ENCODE measurements at places on chromosomes 7 and 10.

DNA sequence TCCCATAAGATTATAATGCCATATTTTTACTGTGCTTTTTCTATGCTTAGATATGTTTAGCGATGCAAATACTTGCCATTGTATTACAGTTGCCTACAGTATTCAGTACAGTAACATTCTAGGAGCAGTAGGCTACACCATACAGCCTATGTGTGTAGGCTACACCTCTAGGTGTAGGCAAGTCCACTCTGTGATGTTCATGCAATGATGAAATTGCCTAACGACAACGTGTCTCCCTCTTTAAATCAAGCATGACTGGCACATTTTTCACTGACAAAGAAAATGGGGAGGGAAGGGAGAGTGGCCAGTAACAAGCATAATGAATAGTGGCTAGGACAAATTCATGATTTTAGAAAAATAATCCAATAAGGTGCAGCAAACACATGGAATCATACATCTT, 1.7 kb downstream of the NCAPG2 start:
- DNase-seq, result no peak

DNA sequence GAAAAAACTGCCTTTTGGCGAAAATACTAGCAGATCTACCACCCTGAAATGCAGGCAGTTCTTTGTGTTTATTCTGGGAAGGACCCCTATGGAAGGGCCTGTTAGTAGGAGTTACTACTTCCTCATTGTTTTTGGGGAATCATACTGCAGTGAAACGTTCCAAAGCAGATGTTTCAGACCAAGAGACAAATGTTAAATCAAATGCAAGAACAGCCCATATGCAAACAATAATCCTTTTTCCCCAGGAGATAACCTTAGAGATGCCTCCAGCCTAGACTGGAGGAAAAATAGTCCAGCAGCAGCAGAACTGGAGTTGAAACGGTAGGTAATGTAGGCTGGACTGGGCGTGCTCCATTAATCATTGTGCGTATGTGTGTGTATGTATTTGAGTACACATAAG, 65.9 kb upstream of the VWDE start:
- no peak for DNase-seq

DNA sequence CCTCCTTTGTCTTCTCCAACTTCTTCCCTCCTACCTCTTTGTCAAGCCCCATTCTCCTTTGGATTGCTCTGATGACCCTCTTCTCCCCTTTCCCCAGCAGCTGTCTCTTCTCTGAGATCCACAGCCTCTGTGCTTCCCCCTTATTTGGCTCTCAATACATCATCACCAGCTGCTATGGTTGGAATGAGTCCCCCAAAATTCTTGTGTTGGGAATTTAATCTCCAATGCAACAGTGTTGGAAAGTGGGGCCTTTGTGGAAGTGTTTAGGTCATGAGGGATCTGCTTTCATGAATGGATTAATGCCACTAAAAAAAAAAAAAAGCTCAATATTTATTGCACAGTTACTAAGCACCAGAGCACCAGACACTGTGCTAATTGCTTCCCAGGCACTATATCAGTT, 39.2 kb upstream of the FRMD4A start:
- DNase-seq, result no peak

DNA sequence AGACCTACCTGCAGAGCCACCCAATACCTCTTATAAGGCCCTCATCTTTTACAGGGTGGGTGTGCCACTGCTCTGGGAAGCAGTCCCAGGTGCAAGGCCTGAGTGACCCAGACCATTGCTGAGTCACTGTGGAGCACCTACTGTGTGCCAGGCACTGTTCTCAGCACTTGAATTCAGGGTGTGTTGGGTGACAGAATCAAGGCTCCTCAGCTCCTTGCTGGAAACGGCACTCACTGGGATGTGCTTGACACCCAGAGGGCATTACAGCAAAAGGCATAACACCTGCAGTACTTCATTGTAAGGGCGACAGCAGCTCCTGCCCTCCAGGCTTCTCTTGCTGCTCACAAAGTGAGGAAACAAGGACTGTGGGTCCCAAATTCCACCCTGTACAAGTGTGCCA, 7.1 kb downstream of the CAMK2B start:
- no peak for DNase-seq

DNA sequence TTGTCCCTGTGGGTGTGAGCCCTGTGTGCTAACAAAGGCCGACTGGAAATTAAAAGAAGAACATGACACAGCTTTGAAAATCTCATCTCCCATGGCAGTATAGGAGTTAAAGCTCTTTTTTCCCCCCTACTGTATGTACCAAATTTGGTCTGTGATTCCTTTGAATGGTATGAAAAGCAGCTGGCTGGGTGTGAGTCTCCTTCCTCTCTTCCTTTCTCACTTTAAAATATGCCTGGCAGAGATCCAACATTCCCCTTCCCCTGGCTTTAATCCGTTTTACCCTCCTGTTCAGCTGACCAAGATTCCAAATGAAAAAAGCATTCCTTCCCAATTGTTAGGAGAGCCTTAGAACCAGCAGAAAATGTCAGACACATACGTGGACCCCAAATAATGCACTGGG, 225.0 kb upstream of the CELF2 start:
- DNase-seq, result no peak

DNA sequence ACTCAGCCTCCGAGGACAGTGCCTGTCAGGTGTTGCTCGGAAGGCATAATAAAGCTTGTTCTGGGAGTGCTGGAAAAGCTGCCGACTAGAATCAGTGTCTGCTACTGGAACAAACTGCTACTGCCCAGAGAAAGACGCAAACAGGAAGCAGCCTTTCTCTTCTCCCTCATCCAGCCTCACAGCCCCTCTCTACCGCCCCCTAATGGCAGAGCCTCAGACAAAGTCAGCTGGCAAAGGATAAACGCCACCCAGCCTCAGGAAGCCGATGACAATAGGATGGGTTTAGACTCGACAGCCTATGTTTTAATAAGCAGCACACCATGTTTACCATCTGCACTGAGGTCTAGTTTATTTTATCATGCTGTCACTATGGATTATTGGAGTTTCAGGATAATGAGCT, 169.5 kb upstream of the LYZL1 start:
- no peak for DNase-seq

GRCh38 chr7:148286150-148286549, 304.4 kb upstream of the C7orf33 start:
- no peak for DNase-seq

GRCh38 chr10:21487416-21488180, 37.9 kb downstream of the SKIDA1 start:
- no peak for DNase-seq

- no peak for DNase-seq
Measured at GRCh38 chr10:121788717-121789116, 139.1 kb downstream of the ATE1 start.

- no peak for DNase-seq
Measured at GRCh38 chr7:106767498-106768323, 97.4 kb upstream of the PIK3CG start.

DNA sequence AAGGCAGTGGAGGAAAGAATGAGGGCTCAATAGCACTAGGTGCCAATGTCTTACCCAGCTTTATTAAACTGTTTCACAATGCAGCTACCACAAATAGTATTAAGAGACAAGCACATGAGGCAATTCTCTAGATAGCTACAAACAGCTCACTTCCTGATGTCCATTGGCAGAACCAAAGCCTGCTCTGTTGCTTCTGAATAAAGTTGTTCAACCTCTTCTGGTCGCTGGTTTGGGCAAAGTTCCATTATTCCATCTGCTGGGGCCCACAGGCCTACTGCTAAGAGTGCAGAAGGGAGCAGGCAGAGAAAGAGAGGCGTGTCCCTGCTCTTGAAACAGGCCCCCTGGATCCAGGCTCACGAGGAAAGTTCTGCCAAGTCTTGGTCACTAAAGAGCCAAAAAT, 173.9 kb downstream of the ZNF438 start:
- DNase-seq, result no peak

DNA sequence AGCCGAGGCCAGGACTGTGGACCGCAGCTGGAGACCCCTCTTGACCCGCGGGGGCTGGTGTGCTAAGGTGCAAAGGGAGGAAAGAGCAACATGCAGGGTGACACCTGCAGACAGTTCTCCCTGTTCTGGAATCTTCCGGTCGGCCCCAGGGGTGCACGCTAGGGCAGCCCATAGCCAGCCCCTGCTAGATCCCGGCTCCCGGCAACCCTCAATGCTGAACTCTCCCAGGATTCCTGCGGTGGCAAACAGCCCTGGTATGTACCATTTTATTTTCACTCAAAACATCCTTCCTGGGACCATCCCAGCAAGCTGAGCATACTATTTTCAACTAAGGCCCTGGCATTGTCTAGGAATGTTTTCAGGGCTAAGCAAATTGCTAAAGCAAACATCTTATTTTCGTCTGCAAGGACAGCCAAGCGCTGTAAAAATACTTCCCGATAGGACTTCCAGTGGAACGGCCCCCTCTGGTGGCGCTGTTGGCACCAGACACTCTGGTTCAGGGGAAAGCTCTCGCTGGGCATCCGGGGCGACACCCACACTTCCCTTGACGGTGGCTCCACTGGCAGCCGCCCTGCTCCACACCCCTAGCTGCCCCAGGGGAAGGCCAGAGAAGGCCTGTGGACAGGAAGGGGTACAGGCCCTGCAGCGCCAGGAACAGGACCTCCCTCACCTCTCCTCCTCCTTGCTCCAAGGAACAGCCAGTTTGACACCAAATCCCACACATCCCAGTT, 99.4 kb downstream of the CTBP2 start:
- DNase-seq, result peak; percentile 63

DNA sequence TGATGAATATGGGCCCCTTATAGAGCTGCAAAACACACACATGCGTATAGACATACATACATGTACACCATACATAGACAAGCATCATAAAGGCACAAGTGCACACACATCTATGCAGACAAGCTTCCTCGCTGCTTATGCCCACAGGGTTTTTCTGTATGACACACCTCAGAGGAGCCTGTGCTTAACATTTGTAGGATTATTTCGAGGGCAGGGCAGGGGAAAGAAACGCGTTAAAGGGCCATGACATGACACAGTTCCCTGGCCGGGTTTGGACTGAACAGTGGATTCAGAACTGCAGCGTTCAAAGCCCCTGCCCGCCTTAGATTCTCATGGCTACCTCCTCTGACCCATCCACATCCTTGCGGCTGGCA, 44.8 kb downstream of the CHST3 start:
- DNase-seq, result no peak

GRCh38 chr10:6382081-6382480, 179.3 kb downstream of the PFKFB3 start:
- no peak for DNase-seq

- DNase-seq, result no peak
Measured at GRCh38 chr10:121216721-121217181, 365.6 kb downstream of the WDR11 start.

DNA sequence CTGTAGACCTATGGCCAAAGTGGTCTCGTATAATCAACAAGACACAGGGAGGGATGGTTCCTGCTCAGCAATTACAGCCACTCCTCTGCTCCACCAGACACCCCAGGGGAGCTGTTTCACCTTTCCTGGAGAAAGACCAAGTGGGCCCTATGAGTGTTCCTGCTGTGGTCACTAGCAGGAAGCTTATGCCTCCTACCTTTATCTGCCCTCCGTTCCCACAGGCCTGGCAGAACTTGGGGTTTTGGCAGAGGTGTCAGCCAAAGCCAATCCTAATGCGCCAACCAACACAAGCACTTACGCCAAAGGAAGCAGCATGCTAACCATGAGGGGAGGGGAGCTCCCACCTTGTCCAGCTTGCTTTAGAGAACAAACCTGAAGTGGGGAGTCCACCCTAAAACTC, 31.2 kb downstream of the XPNPEP1 start:
- no peak for DNase-seq

DNA sequence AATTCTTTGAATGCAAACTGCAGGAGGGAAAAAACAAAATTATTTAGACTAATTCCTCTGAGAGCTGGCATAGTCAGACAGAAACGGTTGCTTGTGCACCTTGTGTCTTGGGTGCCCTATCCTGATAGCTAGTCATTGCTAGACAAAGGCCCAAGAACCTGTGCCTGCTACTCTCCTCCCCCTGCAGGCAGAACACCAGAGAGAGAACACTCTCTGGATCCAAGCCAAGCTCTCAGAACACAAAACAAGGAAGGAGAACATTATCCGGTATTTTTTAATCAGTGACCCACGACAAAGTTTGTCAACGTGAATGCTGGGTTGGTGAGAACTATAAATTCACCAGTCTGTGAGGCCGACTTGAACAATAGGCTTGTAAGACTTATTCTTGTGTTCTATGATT, 18.8 kb upstream of the PPP1R9A start:
- no peak for DNase-seq

- DNase-seq, result no peak
Measured at GRCh38 chr10:71618176-71618575, 101.4 kb downstream of the C10orf105 start.

DNA sequence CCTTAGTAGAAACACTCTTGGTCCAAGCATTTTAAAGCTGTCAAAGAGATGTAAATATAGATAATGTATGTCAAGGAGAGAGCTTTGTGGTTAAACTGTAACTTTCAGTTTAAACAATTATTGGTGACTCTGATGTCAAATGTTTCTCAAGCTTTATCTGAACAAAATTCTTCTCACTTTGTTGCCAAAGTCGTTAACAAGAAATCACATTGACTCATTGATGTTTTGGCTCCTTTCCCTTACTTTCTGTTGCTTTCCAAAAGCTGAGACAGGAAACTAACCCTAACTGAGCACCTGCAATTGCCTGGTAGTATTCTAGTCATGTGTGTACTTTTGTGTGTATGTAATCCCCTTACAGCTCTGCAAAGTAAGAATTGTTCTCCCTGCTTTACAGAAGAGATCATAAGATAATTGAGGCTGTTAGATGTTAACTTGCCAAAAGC, 108.5 kb downstream of the CFTR start:
- no peak for DNase-seq

- no peak for DNase-seq
Measured at GRCh38 chr7:148912758-148913541, 28.9 kb upstream of the EZH2 start.

- DNase-seq, result no peak
Measured at GRCh38 chr10:29411666-29412315, 122.9 kb downstream of the LYZL1 start.

DNA sequence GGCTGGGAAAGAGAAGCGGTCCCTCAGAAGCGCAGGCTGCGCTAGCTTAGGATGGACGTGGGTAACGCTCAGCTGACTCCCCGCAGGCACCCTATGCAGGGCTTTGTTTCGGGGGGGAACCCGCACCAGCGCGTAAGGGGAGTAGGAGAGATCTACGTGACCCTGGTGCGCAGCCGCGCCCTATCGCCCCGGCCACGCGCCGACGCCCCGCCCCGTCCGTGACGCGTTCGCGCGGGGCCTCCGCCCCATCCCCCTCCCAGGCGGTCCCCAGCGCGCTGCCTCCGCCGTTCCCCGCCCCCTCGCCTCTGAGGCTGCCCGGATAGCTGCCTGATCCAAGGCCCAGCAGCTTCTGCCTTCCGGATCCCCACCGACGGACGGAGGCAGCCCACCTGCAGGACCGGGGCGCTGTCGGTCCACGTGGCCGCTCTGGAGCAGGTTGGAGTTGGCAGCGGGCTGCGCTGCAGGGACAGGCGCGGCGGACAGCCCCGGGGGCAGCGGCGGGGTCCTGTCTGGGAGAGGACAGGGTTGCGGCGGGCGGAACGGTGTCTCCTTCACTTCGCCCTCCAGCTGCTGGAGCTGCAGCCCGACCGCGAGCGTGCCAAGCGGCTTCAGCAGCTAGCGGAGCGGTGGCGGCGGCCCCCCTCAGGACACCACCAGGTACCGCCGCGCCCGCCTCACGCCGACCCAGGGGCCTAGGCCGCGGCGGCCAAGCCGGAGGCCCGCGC, at the start of gene VDAC2:
TSS of gene VDAC2 (plus strand) at position 515 of the 725 bp plus-strand sequence. CDS start 363 bp downstream, outside the sequence.
- peak; percentile 17 for DNase-seq

- no peak for DNase-seq
Measured at GRCh38 chr10:93468461-93469213, 13.5 kb downstream of the MYOF start.

- no peak for DNase-seq
Measured at GRCh38 chr7:103771294-103771693, 218.2 kb downstream of the RELN start.

- DNase-seq, result no peak
Measured at GRCh38 chr7:149529136-149529718, 31.6 kb upstream of the ZNF746 start.

Measured in SHP77 treated with DMSO at 0.1 percent for 48 hours (cell line).